Amniotic epithelial cell (primary cell): ENCODE measurements at places on chromosomes 2 and 18.
A peak's percentile ranks its signal among the peaks of the same experiment; 100 is the strongest.

DNA sequence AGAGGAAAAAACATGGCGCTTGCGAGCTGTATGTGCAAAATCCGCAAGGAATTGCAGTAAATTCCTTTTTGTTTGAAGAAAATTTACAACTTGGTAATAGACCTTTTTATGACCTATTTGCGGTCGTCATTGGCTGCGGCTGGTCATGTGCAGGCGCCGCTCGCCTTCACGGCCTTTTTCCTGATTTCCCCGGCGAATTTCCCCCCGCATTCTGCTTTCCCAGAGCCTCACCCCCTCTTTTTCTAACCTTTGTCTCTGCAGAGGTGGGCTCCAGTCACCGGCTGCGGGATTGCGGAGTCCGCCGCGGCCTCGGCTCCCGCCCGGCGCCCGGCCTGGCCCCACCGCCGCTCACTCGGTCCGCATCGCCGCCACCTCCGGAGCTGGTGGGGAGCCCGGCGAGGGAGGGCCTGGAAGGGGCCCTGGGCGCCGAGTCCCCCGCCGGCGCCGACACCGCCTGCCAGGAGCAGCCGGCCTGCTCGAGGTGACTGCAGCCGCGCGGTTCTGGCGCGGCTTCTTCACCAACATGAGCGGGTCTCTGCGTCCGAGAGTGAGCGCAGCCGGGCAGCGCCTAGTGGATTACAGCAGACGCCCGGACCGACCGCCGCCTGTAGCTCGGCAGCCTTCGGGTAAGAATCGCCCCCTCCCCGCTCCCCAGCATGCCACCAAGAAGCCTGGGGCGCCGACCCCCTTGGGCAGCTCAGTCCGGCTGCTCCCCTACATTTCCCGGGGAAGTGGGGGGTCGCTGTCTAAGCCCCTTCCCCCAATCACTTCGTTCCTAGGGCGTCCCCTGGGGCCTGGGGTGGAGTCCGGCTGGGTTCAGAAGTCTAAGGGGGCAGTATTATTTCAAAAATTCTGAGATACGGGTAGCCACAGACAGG is 7.1 kb downstream of the HOXD8 start:
- DNase-seq: peak; percentile 51

GRCh38 chr2:152369176-152369860 is 34.3 kb downstream of the FMNL2 start:
- DNase-seq: peak; percentile 93

DNA sequence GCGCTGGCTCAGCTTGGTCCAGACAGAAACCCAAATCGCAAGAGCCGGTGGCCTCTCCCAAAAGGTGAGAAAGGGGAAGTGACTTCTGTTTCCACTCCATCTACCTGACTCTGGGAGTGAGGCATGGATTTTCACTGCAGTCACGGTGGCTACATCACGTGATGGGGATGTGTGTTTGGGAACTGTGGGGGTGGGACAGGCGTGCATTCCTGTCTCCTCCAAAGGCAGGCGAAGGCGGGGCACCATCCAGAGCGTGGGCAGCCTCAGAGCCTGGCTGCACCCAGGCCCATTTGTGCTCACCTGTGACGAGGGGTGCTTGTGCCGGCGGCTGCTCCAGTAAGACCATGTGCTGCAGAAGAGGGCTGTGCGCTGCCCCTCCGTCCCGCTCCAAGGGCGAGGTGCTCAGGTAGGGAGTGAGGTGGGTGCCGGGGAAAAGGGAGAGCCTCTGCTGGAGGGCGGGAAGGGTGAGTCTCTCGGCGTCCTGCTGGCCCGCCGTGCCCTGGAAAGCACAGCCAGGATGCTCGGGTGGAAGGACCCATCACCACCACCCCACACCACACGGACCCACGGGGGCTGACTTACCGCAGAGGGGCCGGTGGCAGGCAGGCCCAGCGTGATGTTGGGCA is 266.8 kb downstream of the HDAC4 start:
- no peak for DNase-seq

- no peak for DNase-seq
Observed at GRCh38 chr2:55610954-55611743, 6.3 kb downstream of the PPP4R3B start.

DNA sequence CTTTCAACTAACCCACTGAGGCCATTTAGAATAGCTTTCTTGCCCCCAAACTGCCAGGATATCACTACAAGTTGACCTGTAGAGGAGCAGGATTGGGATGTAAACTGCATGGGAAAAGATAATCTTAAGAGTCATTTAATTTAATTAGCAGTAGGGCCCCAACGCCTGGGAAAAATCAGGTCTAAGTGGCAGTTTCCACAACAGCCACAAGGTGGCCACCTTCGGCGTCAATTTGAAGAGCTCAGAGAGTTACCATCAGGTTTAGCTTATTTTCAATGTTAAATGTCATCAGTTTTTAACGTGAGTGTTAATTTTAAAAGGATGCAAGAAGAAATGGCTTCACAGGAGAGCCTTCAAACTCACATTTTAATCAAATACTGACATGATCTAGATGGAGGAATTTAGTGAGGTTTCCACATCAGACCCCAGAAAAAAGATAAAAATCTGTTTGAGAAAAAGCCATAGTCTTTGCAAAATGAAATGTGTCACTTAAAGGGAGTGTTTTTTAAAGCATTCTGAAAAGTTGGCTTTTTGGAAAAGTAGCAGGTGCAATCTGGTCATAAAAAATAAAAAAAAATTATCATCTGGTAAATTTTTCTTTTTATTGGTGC is 77.3 kb upstream of the UPP2 start:
- peak; percentile 18 for DNase-seq
